Fibroblast of the aortic adventitia (primary cell): ENCODE measurements at places on chromosomes 2 and 18. TPM values are rescaled to one million over a fixed set of nuclear protein-coding genes. Genes with fewer than 3 reads are reported as not detected.

TEKT4 gene
- total RNA-seq = not detected in 2 replicates

FBXO36 gene
- total RNA-seq = 1.6 and 5.5 TPM in 2 replicates

DSG1 gene
- total RNA-seq = not detected in 2 replicates

CD207 gene
- total RNA-seq = not detected in 2 replicates
